ENCODE measurements at places on chromosomes 4 and X.
A peak's percentile ranks its signal among the peaks of the same experiment; 100 is the strongest.

DNA sequence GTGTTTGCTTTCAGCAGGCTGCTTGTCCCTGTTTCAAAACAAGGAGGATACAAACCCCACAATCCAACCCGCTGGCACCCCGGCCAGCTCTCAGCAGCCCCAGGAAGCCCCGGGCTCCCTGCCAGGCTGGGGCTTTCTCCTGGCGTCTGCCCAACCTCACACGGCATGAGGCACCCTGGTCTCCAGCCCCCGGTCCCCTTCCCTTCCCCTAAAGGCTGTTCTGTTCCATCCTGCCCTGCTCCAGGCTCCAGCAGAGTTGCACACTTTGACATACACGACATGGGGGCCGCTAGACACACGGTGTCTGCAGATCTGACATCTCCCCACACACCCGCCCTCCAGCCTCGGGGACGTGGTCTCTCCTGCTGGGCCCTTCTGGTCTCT is 107.7 kb upstream of the ADRA2C start:
- no peak for DNase-seq

DNA sequence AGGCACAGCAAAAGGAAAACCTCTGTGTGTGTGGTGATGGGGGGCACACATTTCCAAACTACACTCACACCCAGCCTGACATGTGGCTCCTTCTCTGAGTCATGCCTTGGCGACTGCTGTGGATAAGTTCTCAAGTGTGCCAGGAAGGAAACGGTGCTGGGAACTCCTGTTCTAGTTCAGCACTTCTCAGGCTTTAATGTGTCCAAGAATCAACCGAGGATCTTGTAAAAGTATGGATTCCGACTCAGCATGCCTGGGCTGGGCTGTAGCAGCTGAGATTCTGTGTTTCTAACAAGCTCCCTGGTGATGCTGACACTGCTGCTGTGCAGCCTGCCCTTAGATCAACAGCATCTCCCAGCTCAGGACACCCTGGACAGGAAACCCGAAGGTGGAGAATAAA is 20.2 kb downstream of the CLNK start:
- peak; percentile 28 for DNase-seq

DNA sequence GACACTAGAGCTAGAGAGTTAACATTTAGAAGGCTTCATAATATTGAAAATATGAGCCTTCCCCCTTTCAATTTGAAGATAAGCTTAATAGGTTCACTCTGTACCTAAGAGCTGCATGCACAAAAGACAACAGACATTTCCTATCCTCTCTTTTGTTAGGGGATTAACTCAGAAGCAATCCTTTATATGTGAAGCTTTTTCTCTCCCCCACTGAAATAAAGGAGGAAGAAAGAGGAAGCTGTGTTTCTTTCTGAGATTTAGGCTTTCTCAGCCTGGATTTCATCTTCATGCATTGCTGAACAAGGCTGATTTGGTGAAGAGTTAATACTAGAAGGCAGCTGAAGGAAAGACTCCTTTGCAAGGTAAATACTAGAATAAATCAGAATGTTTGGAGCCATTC is 21.0 kb upstream of the CABS1 start:
- no peak for DNase-seq

- no peak for DNase-seq
Observed at GRCh38 chrX:13506574-13506973, 62.8 kb upstream of the EGFL6 start.

GRCh38 chrX:44881549-44881948 is 8.6 kb downstream of the KDM6A start:
- no peak for DNase-seq

DNA sequence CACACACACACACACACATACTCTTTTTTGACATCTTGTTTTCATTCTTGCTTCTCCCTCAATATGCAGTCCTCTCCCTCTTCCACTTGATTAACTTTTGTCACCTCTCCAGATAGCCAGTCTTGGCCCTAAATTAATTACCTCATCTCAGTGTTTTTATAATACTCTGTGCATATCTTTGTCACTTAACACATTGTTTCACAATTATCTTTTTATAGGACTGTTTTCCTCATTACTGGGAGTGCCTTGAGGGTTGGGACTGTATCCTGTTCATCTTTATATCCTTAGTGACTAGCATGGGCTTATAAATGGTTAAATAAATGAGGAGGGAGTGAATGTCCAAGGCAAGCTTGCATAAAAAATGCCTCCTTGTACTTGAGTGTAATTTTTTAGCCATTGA is 33.1 kb downstream of the SYNPO2 start:
- DNase-seq, result no peak

DNA sequence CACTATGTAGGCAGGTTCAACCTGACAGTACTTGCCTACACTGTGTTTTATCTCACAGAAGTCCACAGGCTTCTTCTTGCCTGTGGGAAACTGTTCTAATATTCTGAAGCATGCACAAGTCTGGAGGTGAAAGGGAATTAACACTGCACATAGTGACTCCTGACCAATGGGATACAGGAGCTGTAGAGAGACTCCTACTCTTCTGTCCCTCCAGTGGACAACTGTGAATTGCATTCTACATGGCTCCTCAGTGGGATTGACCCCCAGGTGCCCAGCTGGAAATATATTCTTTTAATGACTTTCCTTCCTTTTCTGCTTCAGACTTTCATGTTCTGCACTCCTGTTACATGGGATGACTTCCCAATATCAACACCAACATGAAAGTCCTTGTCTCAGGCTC is 8.2 kb upstream of the YIPF6 start:
- DNase-seq, result no peak

GRCh38 chr4:11299836-11300235 is 128.9 kb downstream of the HS3ST1 start:
- no peak for DNase-seq

DNA sequence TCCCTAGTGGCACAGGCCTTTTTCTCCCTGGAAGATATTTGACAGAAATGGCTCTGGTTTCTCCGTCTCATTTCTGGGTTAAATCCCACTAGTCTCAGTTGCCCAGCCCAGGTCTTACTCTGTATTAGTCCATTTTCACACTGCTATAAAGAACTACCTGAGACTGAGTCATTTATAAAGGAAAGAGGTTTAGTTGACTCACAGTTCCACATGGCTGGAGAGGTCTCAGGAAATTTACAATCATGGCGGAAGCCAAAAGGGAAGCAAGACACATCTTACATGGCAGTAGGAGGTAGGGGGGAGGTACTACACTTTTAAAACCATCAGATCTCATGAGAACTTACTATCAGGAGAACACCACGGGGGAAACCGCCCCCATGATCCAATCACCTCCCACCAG is 81.9 kb downstream of the FHDC1 start:
- no peak for DNase-seq

DNA sequence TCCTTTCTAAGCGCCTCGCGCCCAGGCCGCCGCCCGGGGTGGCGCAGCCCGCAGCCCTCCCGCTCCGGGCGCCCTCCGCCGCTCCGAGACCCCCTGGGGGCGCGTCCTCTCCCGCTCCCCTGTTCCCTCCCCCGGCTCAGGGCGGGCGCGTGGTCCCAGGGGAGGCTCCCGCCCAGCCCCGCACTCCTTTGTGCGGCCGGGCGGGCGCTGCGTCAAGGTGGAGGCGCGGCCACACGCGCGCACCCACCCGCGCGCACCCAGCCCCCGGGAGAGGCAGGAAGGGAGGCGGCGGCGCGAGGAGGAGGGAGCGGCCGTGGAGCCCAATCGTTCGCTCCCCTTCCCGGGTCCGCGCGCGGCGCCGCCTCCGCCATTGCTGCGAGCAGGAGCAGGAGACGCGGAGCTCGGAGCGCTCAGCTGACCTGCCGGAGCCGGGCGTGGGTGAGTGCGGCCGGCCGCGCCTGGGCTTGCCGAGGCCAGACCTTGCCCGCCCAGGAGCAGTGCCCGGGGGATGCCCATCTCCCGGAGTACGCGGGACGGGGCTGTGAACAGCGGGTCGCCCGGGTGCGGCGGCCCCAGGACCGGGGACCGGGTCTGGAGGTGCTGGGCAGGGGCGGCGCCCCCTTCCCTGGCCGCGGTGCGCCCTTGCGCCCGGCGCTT is at the start of gene NSG1:
NSG1 (plus strand) TSS at position 367 of the 657 bp plus-strand sequence. CDS start 528 bp downstream, outside the sequence.
- DNase-seq, result no peak

DNA sequence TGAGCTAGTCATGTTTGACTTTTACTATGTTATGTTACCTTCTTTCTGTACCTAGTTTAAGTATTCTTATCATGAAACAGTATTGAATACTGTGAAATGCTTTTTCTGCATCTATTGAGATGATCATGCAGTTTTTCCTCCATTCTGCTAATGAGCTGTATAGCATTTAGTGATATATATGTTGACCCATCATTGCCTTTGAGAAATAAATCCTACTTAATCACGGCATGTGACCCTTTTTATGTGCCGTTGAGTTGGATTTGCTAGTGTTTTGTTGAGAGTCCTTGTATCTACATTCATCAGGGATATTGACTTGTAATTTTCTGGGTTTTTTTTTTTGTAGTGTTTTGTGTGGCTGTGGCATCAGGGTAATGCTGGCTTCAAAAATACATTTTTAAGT is 537.7 kb upstream of the AADAT start:
- no peak for DNase-seq

GRCh38 chrX:56728752-56729151 is 291 bp upstream of the NBDY start:
- DNase-seq, result no peak

- DNase-seq, result no peak
Observed at GRCh38 chr4:110073053-110073845, 125.2 kb downstream of the ELOVL6 start.

GRCh38 chr4:4572821-4573220 is 31.0 kb upstream of the STX18 start:
- DNase-seq, result no peak

- DNase-seq, result no peak
Observed at GRCh38 chr4:131091896-131092295, 1995.9 kb downstream of the C4orf33 start.

DNA sequence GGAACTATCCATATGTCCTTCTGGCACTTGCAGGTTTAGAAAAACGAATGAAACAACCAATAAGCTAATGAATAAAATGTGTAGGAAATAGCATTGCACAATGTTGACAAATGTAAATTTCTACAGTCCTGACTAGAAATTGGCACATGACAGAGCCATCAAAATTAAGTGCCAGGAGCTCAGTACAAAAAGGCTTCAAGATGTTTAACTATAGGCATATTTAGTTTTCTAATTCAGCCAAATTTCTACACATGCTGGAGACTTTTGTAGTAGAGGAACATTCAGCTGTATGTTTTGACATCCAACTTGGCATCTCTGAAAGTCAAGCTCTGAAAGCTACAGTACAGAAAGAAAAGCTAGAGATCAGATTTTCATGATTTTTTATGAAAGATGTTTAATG is 1999.4 kb upstream of the AGA start:
- no peak for DNase-seq

DNA sequence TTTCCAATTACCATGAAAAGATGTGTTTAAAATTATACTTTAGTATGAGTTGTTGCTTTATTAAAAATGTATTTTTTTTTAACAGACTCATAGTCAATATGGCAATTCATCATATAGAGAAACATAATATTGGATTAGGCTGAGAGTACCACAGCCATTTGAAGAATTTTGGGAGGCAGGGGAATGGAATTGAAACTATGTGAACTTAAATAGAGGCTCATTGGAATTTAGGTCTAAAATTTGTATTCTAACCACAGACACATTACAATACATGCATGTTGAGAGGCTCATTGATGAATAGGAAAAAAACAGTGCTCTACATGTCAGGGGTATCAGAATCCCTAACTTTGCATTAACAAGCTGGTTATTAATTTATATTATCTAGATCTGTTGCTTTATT is 269.6 kb downstream of the DKK2 start:
- no peak for DNase-seq

GRCh38 chr4:119040261-119040660 is 95.4 kb upstream of the MYOZ2 start:
- no peak for DNase-seq

DNA sequence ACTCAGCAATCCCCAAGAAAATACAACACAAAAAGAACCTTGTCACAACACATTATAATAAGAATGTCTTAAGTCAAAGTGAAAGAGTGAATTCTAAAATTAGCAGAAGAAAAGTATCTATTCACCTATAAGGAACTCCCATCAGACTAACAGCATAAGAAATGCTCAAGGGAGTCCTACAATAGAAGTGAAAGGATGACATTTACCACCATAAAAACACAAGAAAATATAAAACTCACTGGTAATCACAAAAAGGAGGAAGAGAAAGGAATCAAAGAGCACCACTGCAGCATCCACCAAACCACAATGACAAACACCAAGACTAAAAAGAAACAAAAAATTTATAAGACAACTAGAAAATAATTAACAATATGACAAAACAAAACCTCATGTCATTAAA is 257.0 kb upstream of the AGTR2 start:
- no peak for DNase-seq

- DNase-seq, result no peak
Observed at GRCh38 chr4:17033768-17034181, 135.3 kb upstream of the LDB2 start.

DNA sequence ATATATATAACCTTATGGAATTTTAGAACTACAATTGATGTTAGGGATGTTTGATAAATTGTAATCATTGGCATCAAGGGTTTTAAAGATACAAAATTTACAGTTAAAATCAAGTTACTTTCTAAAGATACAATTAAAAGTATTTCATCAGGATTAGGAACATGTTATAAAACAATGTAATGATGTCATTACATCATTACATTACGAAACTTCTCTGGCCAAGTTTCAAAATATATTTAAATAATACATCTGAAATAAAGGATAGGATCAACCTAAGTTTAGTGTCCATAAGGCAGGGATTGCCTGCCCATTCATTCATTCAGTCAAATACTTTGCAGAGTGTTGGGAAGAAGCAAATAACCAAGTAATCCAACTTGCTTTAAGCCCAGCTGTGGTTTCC is 75.1 kb downstream of the TENM3 start:
- DNase-seq, result no peak

Measured in GDM1 (cell line).